IMR-90 (cell line): ENCODE measurements at places on chromosomes 4 and X. TPM values are rescaled to one million over a fixed set of nuclear protein-coding genes. Genes with fewer than 3 reads are reported as not detected.

Gene NKX6-1
- total RNA-seq: under 0.01 TPM in 1 of 2 replicates, not detected in the other

Gene RBMXL3
- not detected in 2 replicates for total RNA-seq

GRCh38 chr4:25174674-25175073, 14.4 kb upstream of the SEPSECS start:
- H3K4me1 ChIP-seq: peaks cover 8% of the 10 kb centered on the region
- no peak overlapping the region for H3K27ac ChIP-seq
- H3K27me3 ChIP-seq: no peaks in the 10 kb centered on the region

- H3K4me3 ChIP-seq: no peak within 1 kb of the TSS
- no peaks in the 10 kb centered on the region for H3K4me1 ChIP-seq
- H3K27ac ChIP-seq: no peak within 1 kb of the TSS
- H3K36me3 ChIP-seq: no peaks in the 10 kb centered on the region
- DNase-seq: no peak
- H3K27me3 ChIP-seq: no peaks in the 10 kb centered on the region
Measured at GRCh38 chrX:124346117-124346876, at the start of gene SH2D1A. Gene SH2D1A (plus strand): TSS chrX:124346563. CDS start chrX:124346643, 80 bp downstream.

DNA sequence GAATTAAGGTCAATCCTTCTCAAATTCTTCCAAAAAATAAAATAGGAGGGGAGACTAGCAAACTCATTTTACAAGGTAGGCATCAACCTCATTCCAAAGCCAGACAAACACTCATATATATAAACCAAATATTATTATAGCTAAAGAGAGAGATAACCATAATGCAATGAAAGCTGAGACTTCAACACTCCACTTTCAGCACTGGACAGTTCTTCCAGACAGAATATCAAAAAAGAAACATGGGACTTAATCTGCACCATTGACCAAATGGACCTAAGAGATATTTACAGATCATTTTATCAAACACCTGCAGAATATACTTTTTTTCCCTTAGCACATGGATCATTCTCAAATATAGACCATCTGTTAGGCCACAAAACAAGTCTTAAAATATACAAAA, 15.5 kb upstream of the EDA2R start:
- no peaks in the 10 kb centered on the region for H3K4me1 ChIP-seq
- no peak overlapping the region for H3K27ac ChIP-seq
- H3K4me3 ChIP-seq: no peak overlapping the region
- no peaks in the 10 kb centered on the region for H3K27me3 ChIP-seq
- no peak for DNase-seq

GRCh38 chr4:76546759-76547742, 112.0 kb downstream of the SHROOM3 start:
- H3K4me3 ChIP-seq: no peak overlapping the region
- H3K36me3 ChIP-seq: no peaks in the 10 kb centered on the region
- peak; percentile 86 for DNase-seq

GRCh38 chr4:12580787-12581186, 903.4 kb downstream of the RAB28 start:
- H3K27me3 ChIP-seq: no peaks in the 10 kb centered on the region
- no peak overlapping the region for H3K27ac ChIP-seq
- no peak for DNase-seq
- no peaks in the 10 kb centered on the region for H3K4me1 ChIP-seq
- H3K36me3 ChIP-seq: no peaks in the 10 kb centered on the region
- H3K4me3 ChIP-seq: no peak overlapping the region

DNA sequence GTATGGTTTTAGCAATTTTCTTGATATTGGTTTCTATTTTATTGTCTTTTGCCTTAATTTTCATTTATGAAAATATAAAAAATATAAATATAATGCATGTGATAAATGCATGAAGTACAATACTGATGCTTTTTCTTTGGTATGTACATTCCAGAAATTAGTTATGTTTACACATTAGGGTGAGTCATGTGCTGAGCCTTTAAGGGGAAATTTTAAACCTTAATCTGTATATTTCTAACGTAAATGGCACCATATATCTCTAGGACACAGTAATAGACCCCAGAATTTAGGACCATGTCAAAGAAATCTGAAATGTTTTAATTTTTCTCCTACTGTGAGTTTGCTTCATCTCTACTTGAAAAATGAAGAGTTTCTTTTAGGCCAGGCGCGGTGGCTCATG, 117.8 kb upstream of the SPRY1 start:
- peak overlapping the region; percentile 29; the same call in 1 of the 2 replicates for H3K27ac ChIP-seq
- H3K27me3 ChIP-seq: no peaks in the 10 kb centered on the region
- H3K4me3 ChIP-seq: no peak overlapping the region
- no peaks in the 10 kb centered on the region for H3K36me3 ChIP-seq
- DNase-seq: peak; percentile 51

GRCh38 chr4:120198411-120198810, 131.8 kb upstream of the MAD2L1 start:
- no peak overlapping the region for H3K4me3 ChIP-seq
- no peaks in the 10 kb centered on the region for H3K27me3 ChIP-seq
- no peaks in the 10 kb centered on the region for H3K4me1 ChIP-seq
- no peak overlapping the region for H3K27ac ChIP-seq
- no peaks in the 10 kb centered on the region for H3K36me3 ChIP-seq
